Midbrain (tissue), 1 donor: ENCODE measurements at places on chromosomes 2 and 18.

- no peak for DNase-seq
Observed at GRCh38 chr2:224838335-224838734, 122.2 kb upstream of the CCDC195 start.

DNA sequence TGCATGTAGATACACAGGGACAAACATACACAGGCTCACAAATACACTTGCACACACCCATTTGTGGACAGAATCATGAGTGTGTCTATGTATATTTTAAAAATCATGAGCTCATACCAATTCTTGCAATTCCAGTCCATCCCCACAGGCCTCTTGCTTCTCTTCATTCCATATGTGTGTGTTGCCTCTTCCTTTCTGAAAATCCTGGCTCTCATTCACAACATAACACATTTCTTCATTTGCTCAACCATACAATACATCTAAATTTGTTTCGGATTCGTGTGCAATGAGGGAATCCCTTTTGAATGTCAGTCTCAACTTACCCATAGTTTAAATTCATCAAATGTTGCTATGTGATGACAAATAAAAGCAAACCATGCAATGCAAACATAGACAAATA is 51.4 kb downstream of the GNAL start:
- DNase-seq: no peak

- no peak for DNase-seq
Observed at GRCh38 chr2:200337621-200338020, 31.1 kb downstream of the SPATS2L start.

DNA sequence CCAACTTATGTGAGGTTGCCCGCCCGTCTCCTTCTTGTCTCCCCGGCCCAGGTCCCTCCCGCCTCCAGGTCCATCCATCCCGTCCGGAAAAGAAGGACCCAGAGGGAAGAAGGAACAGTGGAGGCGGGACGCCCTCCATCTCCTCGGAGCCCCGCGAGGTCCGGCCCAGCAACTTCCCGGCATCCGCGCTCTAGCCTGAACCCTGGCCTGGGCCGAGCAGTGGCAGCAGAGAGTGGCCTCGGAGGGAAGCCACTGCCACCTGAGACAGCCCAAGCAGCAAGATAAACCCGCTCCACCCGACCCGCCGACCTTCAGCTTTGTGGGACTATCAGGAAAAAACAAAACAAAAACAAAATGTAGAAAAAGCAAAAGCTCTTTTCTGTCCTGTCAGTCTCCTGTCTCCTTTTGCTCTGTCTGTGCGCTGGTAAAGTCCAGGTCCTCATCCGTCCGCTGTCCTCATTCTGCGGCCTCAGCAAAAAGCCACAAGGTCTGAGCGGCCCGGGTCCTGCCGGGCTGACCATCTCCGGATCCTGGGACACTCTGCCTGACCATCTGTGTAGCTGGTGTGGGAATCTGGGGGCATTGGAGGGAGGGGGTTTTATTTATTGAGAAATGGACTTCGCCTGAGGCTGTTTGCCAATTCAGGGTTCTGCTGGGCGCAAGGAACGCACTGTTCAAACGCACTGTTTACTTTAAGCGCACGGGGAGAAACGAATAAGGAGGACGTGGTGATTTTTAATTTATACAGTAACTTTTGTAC is 3.1 kb downstream of the DLX1 start:
- DNase-seq: no peak

- DNase-seq: no peak
Observed at GRCh38 chr18:35050028-35050546, 8.9 kb downstream of the MAPRE2 start.

- DNase-seq: peak; percentile 80
Observed at GRCh38 chr18:77052297-77052982, 80.1 kb downstream of the MBP start.

DNA sequence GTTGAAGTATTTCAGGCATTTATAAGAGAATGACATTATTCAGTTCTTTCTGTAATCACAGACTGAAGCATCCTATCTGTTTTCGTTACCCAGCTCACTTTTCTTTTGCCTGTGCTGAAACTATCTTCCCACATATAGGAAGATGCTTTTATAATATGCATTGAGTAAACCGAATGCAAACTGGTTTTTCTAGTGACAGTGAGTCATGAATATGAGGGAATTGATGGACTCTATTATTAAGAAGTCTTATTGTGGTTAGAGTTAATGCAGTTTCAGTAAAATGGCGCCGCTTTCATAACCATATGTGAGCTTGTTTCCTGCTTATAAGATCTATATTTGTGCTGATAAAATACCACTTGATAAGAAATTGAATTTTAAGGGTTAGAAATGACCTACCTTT is 59.2 kb downstream of the ACVR2A start:
- DNase-seq: no peak

GRCh38 chr2:176763130-176763529 is 449.5 kb upstream of the HNRNPA3 start:
- DNase-seq: no peak

- DNase-seq: no peak
Observed at GRCh38 chr18:63924551-63924950, 16.8 kb downstream of the SERPINB10 start.

- DNase-seq: no peak
Observed at GRCh38 chr2:174544802-174545201, 52.8 kb downstream of the WIPF1 start.

DNA sequence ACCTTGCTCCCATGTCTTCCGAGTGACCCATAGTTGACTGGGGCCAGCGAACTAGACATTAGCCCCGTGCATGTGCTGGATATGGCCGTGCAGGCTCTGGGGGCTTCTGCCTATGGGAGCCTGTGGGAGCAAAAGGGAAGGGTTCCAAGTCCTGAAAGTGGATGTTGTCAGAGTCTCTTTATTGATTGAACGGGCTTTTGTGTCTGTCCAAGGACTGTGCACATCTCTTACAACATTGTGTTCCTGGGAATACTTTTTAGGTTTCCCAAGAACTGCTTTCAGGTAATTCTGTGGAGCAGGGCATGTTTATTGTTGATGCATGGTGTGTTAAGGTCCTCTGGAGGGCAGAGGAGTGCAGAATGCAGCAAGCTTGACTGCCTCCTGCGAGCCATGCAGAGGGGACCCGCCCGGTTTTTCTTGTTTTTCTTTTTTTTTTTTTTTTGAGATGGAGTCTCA is 5.0 kb downstream of the RNF144A start:
- no peak for DNase-seq

DNA sequence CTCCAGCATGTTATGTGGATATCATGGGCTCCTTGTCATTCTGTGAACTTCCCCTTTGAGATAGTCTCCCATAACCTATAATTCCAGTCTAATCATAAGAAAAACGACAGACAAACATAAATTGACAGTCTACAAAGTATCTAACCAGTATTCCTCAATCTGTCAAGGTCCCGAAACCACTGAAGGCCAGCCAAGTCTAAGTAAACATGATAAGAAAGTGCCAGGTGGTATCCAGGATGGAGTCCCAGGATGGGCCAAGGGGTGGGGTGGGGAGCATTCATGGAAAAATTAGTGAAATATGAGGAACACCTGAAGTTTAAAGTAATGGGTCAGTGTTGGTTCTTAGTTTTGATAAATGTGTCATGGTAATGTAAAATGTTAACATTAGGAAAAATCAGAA is 355.5 kb downstream of the DPP10 start:
- no peak for DNase-seq

DNA sequence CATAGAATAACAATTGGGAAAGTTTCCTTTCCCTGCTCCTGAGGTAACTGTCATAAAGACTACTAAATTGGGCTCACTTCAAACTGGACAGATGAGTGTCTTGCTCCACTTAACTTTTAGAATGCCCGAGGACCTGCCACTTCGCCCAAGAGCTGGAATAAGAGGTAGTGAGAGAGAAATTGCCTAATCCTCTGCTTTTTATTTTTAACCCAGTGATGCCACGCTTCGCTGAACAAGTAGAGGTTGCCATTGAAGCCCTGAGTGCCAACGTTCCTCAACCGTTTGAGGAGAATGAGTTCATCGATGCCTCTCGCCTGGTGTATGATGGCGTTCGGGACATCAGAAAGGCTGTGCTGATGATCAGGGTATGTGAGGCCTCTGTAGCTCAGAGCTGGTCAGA is 269.4 kb upstream of the LRRTM1 start:
- DNase-seq: no peak

GRCh38 chr2:61604433-61604832 is 66.3 kb upstream of the XPO1 start:
- no peak for DNase-seq

DNA sequence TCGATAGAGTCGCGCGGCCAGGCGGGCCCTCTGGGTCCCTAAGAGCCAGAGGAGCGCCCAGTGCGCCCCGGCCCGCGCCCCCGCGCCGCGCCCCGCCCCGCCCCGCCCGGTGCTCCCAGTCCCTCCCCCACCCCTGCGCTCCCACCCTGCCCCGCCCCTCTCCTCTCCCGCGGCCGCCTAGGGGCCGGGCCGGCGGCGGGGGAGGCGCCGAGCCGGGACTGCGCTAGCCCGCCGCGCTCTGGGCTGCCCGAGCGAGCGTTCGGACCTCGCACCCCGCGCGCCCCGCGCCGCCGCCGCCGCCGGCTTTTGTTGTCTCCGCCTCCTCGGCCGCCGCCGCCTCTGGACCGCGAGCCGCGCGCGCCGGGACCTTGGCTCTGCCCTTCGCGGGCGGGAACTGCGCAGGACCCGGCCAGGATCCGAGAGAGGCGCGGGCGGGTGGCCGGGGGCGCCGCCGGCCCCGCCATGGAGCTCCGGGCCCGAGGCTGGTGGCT is at the start of gene GPC1:
GPC1 (plus strand) TSS at position 207 of the 491 bp plus-strand sequence; CDS start at position 463, 256 bp downstream.
- DNase-seq: peak; percentile 61

DNA sequence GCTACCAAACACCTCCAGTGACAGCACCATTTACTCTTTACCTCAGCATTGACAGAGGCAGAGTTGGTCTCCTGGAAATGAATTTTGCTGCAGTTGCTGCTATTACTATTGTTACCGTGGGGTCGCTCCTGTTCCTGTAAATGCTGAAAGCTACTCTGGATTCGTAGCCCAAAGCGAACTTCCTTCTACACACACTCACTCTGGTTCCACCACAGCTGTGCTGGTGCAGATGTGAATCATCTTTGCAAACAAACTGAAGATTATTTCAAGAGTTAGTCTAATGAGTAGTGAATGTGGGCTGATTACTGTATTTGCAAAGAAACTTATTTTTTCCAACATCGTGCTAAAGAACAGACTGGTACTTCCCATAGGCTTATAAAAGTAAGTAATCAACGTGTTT is 304.0 kb downstream of the LPIN1 start:
- DNase-seq: no peak

DNA sequence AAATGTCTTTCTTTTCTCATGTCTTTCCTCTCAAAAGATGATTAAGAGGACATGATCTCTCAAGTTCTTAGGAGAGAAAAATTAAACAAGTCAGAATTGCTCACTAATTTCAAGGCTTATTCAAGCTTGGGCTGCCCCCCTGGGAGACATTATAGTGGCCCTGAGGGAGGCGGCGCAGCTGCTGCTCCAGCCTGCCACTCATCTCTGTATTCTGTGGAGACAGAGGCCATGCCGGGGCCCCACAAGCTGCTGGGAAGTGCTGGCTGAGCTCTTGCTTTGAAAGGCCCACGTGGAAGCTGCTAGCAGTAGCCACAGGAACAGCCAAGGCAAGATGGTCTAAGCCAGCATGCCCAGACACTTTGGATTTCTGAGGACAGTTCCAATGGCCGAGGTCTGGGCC is 267.4 kb downstream of the LNPK start:
- DNase-seq: no peak

DNA sequence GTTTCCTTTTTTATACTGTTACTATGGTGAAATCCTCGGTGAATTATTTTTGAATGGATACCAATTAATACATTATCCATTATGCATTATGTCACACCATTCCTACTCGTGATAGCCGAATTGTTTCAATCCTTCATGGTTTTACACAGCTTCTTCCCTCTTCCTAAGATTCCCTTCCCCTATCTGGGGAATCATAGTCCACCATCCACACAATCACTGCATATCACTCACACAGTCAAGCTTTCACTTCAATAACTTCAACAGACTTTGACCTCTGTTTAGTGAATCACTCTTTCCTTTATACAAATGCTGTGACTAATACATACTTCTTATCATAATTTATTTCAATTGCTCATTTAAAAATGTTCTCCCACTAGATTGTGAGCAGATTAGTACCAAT is 1108.1 kb upstream of the LRRTM1 start:
- no peak for DNase-seq

DNA sequence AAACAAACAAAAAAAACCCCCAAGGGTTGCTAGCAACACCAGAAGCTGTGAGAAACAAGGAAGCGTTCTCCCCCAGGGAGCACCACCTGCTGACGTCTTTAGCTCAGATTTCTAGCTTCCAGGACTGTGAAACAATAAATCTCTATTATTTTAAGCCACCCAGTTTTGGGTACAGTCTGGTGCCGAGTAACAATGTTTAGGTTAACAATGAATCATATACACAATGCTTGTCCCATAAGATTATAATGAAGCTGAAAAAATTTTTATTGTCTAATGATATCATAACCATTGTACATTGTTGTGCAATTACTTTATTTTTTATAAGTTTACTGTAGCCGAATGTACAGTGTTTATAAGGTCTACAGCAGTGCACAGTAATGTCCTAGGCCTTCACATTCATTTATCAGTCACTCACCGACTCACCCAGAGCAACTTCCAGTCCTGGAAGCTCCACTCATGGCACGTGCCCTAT is 72.1 kb upstream of the CAB39 start:
- DNase-seq: no peak

GRCh38 chr2:185967335-185967734 is 228.7 kb downstream of the FSIP2 start:
- DNase-seq: no peak

GRCh38 chr2:150232321-150232720 is 255.1 kb downstream of the RND3 start:
- DNase-seq: no peak

DNA sequence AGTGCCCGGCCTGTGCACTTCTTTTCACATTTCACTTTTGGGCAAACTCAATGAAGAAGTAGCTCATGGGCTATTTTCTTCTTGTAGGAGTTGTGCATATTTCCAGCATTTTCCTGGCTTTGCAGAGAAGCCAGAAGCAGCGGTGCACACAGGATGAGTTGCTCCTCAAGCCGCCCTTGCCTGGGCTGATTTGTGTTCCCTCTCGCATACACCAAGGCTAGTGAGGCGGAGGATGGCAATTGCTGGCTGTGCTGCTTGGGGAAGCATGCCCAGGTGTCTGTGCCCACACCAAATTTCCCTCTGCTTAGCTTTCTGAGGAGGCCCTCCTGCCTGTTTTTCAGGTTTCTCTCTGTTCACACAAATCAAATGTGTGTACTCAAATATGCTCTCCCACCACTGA is 85.4 kb upstream of the TMEM200C start:
- DNase-seq: no peak

DNA sequence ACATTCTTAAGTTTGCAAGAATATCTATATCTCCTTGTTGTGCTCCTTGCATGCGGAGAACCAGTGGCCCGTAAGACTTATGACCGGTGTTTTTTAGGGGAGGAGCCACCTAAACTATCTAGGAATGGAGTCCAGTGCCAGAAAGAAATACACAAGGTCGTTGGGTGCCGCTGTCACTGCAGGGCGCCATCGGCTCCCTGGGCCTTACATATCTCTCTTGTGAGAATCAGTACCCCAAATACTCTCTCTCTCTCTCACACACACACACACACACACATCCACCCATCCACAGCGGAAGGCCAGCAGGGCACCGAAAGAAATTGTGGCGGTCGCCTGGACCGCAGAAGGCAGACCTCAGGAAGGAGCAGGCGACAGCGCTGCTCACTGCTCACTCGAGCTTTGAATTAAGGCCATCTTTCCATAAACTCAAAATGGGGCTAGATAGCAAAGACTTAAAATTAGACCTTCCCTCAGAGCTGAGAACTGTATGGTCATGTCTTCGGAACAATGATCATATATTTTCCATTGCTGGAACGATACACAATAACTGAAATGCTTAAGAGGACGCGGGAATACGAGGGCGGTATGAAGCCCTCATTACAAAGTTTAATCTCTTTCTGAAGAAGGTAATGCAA is 10.4 kb downstream of the NR4A2 start:
- no peak for DNase-seq

GRCh38 chr2:191012845-191013681 is 908 bp downstream of the STAT1 start:
- DNase-seq: peak; percentile 4
